ENCODE measurements at places on chromosomes 2 and 18.

GRCh38 chr2:101486258-101486701, 11.4 kb upstream of the RFX8 start:
- DNase-seq: no peak

- no peak for DNase-seq
Observed at GRCh38 chr2:191950132-191950874, 103.4 kb upstream of the CAVIN2 start.

DNA sequence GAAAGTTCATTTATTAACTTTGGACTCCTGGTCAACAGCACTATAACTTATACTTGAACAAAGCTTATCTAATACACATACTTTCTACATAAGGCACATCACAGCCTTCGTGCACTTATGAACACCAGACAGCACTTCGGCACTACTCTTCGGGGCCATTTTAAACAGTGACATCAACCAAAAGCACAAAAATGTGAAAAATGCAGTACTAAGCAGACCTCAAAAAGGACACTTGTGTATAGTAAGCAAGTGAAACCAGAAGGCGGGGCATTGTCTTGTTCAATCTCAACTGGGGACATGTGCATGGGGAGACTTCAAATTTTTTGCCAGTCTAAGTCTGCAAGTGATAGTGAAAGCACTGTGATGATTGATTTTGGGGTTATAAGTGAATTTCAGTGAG, 163.0 kb downstream of the NCKAP5 start:
- no peak for DNase-seq

DNA sequence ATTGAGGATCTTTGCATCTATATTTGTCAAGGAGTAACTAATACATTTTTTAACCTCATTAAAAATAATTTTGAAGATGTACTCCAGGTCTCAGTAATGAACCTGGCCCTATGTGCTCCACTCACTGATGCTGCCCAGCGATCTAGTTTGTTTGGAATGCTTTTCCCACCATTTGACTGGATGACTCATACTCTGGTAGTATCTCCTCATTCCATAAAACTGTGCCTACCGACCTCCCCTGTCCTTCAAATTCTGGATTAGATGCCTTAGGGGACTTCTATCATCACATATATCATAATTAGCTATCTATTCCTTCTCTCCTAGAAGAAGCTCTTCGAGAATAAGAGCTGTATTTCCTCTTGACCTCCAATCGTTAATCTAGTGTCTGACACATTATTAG, 83.8 kb downstream of the FAM117B start:
- no peak for DNase-seq

DNA sequence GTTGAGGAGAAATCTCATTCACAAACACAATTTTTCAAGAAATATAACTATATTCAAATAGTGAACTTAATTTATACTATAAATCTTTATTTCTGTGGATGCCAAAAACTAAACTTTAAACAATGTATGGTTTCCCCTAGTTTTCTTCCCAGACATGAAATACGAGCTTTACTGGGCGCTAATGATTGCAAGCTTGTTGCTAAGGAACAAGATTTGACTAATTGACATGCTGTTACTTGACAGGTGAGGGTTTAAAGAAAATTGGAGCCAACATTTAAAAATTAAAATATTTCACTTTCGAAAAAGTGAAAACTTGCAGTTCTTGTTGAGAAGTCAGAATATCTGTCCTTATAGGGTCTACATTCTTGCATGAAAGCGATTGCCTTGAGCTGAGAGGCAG, 381.0 kb downstream of the MEIS1 start:
- DNase-seq: no peak

GRCh38 chr2:94759211-94759610, 112.0 kb upstream of the TEKT4 start:
- no peak for DNase-seq

- no peak for DNase-seq
Observed at GRCh38 chr2:64876137-64876647, 113.0 kb upstream of the SLC1A4 start.

DNA sequence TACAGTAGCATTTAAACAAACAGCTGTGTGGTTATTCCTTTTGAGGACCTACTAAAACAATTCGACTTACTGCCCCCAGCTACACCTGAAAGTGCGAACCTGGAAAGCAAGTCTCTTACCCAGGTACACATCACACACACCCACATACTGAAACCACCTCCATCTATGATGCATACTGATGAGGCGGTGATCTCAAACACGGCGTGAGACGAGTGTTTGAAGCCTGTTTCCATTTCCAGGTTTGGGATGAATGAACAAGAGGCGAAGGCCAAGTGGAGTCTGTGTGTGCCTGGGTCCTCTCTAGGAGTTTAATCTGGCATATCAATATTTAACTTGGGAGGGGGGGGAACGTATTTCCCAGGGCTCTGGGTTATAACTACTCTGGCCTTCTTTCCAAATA, 1.6 kb downstream of the TMEM185B start:
- DNase-seq: no peak

DNA sequence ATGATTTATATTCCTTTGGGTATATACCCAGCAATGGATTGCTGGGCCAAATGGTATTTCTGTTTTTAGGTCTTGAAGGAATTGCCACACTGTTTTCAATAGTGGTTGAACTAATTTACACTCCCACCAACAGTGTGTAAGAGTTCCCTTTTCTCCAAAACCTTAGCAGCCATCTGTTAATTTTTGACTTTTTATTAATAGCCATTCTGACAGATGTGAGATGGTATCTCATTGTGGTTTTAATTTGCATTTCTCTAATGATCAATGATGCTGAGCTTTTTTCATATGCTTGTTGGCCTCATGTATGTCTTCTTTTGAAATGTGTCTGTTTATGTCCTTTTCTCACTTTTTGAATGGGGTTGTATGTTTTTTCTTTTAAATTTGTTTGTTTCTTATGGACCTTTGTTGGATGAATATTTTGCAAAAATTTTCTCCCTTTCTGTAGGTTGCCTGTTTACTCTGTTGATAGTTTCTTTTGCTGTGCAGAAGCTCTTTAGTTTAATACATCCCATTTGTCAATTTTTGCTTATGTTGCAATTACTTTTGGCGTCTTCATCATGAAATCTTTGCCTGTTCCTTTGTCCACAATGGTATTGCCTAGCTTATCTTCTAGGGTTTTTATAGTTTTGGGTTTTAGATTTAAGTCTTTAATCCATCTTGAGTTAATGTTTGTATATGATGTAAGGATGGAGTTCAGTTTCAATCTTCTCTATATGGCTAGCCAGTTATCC, 119.7 kb upstream of the XIRP2 start:
- DNase-seq: no peak

DNA sequence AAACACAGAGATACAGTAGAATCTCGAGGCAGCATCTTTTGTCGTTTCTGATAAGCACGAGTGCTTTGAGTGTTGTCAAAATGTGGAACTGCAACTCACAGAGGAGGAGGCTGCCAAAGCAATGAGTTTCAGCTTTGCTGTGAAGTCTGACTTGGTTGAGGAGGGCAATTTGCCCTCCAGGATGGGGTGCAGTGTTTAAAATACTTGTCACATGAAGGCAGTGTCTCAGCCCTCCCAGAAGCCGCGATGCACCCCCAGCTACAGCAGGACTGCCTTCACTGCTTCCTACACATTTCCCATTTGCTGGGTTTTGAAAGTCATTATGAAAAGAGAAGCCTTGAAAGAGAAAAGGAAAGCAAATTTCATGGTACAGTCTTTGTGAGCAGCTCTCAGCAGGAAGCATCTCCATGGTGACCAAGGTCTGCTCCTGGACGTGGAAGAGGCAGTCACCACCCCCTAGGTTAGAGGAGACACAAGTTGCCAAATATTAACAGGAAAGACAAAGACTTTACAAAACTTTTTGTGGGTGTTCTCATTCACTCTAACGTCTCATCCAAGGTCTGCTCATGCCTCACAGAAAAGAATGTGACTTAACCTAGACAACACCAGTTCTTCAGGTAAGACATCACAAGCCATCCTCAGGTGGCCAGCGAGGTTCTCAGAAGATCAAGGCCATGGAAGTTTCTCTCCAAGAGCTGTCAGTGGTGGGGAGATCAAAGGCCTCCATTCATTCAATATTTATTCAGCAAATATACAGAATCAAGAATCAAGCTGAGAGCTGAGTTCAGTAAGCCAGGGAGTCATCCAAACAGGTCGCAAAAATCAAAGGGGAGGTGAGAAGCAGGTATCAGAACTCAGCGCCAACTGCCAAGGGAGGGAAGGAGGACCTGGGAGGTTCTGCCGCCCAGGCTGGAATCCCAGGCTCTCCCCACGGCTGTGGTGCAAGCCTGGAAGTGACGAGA, 476.0 kb downstream of the EIPR1 start:
- no peak for DNase-seq

GRCh38 chr18:37482433-37482832, 83.2 kb downstream of the CELF4 start:
- no peak for DNase-seq

GRCh38 chr2:52810460-52810859, 957.1 kb upstream of the CHAC2 start:
- DNase-seq: no peak

DNA sequence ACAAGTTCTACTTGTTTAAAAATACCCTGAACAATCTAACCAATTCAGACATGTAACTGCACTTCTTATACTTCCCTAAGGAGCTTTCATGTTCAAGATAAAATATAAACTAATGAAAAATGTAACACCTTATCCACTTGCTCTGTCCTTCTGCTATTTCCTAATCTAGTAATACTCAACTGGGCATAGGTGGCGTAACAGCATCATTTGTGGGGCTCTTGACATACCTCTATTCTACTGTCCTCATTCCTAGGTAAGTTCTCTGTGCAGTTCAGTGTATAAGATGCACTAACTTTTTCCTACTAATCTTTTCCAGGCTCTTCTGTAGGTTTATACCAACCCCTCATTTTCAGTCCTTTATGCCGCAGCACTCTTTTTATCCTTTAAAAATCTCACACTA, 36.7 kb downstream of the PRKD3 start:
- no peak for DNase-seq

DNA sequence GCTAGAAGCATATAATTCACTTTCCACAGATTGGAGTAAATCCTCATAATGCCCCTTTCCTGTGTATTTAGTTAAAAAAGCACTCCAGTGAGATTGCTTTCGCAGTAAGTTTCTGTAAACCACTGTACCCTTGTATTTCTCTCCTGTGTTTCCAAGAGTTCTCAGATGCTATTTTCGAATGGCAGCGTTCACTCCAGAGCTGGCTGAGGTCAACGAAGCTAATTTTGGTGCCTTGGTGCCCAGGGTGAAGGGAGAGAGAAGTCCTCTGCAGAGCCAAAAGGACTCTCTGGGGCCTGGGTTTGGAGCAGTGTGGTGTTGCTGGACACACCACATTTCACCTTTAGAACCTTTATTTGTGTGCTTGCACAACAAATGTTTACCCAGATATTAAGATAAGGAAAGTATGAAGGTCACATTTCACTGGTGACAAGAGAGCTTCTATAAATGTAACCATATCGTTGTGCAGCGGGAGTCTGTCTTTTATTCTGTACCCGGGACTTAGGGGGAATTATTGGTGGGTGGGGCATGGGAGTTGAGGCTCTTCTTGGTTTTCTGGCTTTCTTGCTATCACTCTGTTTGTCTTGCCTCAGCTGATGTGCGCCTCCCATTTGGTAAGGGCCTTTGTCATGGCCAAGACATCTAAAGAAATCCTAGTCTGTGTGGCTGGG, 9.9 kb downstream of the EPAS1 start:
- no peak for DNase-seq

DNA sequence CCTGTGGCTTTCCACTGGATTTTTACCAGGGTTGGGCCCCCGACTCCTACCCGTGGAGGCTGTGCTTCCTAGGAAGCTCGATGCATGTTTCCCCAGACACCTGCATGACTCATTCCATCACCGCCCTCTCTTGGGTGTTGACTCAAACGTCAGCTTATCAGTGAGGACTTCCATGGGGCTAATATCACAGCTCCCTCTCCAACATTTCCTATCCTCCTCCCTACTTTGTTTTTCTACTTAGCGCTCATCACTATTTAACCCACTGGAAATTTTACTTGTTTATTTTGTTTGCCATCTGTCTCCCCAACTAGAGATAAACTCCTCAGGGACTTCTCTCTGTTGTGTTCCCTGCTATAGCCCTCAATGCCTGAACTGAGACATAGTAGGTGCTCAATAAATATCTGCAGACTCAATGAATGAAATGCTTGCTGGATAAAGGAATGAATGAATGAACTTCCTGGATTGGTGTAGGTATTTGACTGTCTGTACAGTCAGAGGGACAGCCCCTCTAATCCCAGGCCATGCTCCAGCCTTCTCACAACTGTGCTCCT, 89.7 kb upstream of the MSH2 start:
- DNase-seq: no peak

- DNase-seq: peak; percentile 29
Observed at GRCh38 chr2:31980674-31981356, 30.0 kb downstream of the MEMO1 start.

GRCh38 chr2:229715895-229716507, 1.6 kb upstream of the DNER start:
- DNase-seq: no peak

GRCh38 chr2:229090225-229090624, 180.9 kb downstream of the PID1 start:
- no peak for DNase-seq

- DNase-seq: no peak
Observed at GRCh38 chr2:40658941-40659340, 207.1 kb upstream of the SLC8A1 start.

- DNase-seq: no peak
Observed at GRCh38 chr18:14104906-14105748, 27.1 kb downstream of the ZNF519 start.

DNA sequence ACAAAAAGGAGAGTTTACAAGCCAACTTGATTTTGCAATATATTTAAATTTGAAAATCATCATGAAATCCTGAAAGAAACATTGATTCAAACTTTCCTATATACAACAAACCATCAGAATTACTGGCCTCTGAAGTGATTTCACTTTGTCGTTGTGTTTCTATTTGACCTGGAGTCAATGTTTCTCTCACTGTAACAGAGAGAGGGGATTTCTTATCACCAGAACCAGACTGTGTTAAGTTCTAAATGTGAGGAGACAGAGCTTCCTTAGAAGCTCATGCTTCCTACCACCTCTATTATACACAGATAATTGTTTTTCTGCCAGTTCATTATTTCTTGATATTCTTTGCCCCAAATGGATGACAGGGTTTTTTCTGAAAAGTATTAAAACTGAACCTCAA, 245.0 kb upstream of the RND3 start:
- DNase-seq: no peak

GRCh38 chr2:204727368-204727767, 182.1 kb downstream of the PARD3B start:
- no peak for DNase-seq

GRCh38 chr18:34567857-34568256, 142.2 kb upstream of the DTNA start:
- no peak for DNase-seq

GRCh38 chr2:9594366-9595054, 36.3 kb downstream of the YWHAQ start:
- no peak for DNase-seq

All from immature natural killer cell (primary cell).